ENCODE measurements at places on chromosomes 1 and 21.

- DNase-seq, result no peak
Observed at GRCh38 chr1:107464827-107465226, 324.0 kb downstream of the NTNG1 start.

GRCh38 chr1:58754683-58755467 is 29.0 kb downstream of the JUN start:
- DNase-seq, result no peak

GRCh38 chr1:41673806-41674205 is 189.3 kb upstream of the EDN2 start:
- no peak for DNase-seq

DNA sequence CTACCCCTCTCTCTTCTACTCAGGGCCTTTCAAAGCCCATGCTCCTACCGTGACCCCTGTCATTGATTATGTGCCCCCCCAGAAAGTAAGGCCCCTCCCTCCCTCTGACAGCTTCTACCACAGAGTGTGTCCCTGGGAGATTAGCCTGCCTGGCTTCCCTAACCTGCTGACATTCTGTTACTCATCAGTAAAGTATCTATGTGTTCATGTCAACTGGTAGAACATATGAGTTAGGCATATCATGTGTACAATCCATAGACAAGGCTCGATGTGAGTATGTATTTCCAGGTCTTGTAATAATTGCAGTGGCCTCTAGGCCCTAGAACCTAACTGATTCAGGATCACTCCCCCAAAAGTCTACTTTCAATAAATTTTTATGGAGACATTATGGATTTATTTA is 120.0 kb downstream of the GIPC2 start:
- DNase-seq, result no peak

GRCh38 chr1:153711026-153711425 is 16.8 kb upstream of the INTS3 start:
- DNase-seq, result no peak

GRCh38 chr1:108893141-108893530 is 16.4 kb downstream of the GPSM2 start:
- no peak for DNase-seq

DNA sequence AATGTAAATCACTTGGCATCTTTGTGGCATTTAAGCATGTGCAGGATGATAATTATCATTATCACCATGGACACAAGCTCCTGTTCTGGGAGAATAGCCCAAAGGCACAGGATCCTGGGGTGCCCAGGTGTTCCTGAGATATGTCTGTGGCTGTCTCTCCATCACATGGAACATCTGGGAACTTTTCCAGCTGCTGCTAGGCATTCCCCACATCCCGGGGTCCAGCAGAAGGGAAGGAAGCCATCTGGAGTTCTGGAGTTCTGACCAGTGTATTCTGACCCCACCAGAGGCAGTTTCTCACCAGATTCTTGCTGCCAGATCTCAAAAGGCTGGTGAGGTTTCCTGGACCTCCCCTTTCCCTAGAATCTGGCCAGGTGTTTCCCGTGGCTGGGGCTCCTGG is 259.7 kb upstream of the VAMP3 start:
- DNase-seq, result no peak

GRCh38 chr1:95096218-95096841 is 20.8 kb upstream of the TLCD4 start:
- DNase-seq, result no peak

Measured in stimulated activated CD4-positive, alpha-beta T cell treated with anti-CD3 and anti-CD28 coated beads, Interleukin-1b, Interleukin-23, amount 100 ng/mL, for 1 hour (primary cell).